ENCODE measurements at places on chromosomes 7 and 10.
A peak's percentile ranks its signal among the peaks of the same experiment; 100 is the strongest.

DNA sequence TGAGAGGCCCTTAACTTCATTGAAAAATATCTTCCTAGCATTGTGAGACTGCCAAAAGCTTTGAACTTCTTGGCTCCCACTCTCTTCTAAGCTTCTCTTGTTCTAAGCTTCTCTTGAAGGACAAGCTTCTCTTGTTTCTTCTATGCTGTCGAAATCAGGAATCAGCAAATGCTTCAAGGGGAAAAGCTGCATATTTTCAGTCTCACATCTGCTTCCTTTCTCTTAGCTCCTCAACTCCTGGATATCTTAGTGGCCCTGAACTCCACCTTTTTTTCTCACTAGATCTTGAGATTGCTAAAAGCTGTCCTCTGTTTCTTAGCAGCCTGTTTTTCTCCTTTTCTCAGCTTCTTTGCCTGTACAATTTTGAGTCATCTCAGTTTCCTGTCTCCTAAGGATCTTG is 73.0 kb downstream of the NEUROD6 start:
- DNase-seq: no peak

DNA sequence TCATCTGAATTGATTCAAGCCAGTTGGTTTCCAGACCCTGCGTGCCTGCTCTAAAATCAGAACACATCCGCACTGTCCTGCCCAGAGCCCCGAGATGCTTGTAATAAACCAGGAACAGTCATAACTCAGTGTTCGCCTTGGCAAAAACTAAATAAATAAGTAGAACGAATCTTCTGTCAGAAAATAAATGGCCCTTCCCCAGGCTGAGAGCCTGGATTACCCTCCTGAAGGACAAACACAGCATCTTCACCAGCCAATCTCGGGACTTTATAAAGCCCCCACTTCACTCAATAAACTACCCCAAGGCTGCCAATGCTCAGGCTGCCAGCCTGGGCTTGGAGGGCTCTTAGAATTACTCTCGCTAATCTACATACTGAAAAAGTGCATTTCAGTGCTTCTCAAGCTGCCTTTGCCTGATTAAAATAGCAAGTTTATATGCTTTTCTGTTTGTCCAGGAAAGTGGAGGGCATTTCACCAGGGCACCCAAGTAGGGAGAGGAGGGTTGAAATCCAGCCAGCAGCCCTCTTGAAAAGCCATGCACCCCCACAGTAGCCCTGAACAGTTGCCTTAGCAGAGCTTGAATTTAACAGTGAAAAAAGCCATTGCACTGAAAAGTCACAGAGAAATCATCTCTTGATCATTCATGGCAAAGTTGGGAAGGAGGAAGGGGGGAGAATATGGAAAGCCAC is 136.6 kb downstream of the CALN1 start:
- no peak for DNase-seq

DNA sequence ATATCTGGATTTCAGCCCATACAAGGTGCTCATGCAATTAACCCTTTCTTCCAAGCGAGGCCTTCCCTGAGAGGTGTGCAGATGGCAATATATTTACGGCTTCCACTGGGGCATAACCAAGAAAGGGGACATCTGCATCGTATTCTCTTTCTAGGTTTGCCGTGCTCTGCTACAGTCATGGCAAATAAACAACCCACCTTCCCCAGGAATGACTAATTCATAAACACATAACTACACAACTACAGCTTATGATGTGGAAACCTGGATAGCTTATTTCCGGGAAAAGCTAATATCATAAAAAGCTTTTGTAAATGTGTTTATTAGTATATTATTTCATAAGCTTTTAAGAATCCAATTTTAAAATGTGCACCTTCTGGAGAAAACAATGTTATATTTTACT is 120.0 kb downstream of the CAMK1D start:
- DNase-seq: no peak

DNA sequence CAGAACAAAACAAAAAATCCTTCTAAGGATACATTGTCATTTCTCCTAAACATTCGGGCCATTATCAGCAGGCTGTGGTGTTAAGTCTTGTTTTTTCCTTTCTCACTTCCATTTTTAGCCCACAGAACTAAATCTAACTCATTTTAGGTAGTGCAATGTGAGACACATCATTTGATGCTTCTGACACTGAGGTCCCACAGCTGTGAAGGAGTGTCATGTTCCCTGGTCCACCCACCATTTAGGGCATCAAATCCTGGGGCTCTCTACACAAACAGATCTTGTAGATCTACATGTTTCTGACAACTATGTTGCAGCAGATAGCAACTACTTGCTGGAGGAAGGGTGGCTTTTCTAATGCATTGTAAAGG is 232.5 kb upstream of the IGFBP3 start:
- DNase-seq: no peak

DNA sequence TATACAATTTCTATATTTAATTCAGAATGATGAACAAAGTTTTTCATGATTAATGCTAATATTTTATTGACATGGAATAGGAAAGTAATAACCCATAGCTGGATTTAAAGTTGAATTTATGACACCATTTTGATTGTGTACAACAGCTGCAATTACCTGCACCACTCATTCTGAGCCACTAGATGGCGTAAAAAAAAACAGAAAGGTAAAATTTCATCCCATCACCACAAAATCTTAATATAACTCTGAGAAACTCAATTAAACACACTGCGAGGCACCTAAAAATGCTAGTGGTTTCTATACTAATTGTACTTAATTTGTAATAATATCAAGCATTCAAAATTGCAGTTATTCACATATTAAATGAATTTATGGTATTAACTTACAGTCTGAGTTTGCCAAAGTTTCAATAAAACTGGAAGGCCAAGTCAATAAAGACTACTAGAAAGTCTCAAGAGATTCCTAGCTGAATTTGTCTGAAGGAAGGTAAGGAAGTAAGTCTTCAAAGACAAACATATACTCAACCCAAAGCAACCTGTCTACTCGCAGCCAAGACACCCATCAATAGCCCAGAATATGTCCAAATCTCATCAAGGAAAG is 182.5 kb downstream of the SKAP2 start:
- DNase-seq: no peak

- DNase-seq: peak; percentile 48
Observed at GRCh38 chr7:121395494-121395960, 581 bp downstream of the FAM3C start.

GRCh38 chr7:70193514-70193913 is 595.2 kb downstream of the AUTS2 start:
- DNase-seq: no peak

GRCh38 chr10:35386594-35387174 is 50.4 kb downstream of the CCNY start:
- no peak for DNase-seq

- no peak for DNase-seq
Observed at GRCh38 chr10:110069502-110069982, 61.8 kb downstream of the ADD3 start.

DNA sequence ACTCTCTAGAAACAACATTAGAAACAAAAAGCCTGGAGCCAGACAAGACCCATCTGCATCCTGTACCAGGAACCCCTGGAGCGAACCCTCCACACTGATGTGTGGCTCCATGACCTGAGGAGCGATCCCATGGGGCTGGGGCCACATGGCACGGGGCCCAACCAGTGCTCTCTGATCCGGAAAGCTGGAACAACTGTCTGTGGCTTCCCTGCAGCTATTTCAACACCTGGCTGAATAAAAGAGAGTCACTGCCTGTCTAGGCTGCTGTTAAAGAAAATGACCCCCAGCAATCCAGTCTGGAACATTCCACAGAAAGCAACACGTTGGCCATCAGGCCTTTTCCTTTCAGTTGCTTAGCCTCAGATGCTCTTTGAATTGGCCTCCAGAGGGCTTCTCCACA is 20.9 kb downstream of the UROS start:
- no peak for DNase-seq

GRCh38 chr10:44311563-44312051 is 73.3 kb downstream of the CXCL12 start:
- no peak for DNase-seq

GRCh38 chr10:31381766-31382316 is 62.8 kb downstream of the ZEB1 start:
- no peak for DNase-seq

DNA sequence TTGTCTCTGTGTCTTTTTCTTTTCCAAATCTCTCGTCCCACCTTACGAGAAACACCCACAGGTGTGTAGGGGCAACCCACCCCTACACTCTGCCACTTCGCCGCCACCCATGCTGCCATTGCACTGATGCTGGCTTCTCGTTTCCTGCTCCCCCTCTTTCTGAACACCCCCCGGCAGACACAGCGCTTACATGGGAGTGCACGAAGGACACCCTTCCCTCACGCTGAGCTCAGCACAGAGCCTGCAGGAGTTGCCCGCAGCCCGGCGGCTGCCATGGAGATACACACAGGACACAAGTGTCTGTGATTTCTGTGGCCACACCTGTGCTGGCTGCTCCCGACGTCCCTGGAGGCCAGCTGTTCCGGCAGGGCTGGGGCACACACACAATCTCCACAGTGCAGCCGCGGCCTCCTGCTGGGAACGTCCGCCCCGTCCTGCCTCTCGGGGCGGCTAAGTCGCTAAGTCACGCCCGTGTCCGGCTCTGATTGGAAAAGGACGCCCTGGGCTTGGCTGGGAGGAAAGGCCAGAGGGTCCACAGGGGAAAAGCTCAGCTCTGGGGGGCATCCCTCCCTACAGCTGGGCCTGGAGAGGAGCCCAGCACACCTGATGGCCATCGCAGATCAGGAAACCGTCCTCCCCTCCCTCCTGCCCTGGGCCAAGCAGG is 349.8 kb downstream of the PTPRN2 start:
- no peak for DNase-seq

- no peak for DNase-seq
Observed at GRCh38 chr7:107998150-107998549, 4.8 kb downstream of the LAMB1 start.

GRCh38 chr10:52865213-52865612 is 92.6 kb upstream of the MBL2 start:
- no peak for DNase-seq

DNA sequence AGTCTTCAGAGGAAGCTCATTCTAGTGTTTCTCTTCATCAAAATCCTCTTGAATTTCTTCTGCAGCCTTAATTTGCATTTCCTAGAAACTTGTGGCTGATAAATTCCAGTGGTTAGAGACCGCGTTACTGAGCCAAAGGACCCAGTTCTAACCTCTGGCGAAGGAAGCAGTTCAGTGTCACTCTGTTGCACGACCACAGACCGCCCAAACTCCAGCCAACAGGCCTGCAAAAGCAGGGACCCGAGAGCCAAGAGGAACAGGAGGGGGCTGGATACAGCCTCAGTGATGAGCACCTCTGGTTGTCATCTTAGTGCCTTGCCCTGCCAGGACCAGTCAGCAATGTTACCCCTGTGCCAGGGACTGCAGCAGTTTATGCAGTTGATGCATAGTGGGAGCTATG is 70.0 kb downstream of the AFAP1L2 start:
- DNase-seq: no peak

GRCh38 chr7:151863386-151864079 is 13.4 kb downstream of the PRKAG2 start:
- DNase-seq: no peak

GRCh38 chr7:34059136-34059828 is 153.9 kb downstream of the BMPER start:
- DNase-seq: no peak

DNA sequence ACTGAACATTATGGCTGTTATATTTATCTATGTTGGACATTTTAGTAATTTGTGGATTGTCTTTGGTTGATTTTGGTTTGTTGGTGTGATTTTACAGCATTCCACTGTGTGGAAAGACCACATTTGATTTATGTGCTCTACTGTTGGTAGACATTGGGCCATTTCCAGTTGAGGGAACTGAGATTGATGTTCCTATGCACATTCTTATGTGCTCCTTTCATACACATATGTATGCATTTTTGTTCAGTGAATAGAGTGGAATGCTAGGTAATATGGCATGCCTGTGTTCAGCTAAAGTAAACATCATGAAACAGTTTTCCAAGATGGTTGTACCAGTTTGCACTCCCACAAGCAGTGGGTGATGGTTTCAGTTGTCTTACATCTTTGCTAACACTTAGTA is 15.1 kb downstream of the CACNB2 start:
- no peak for DNase-seq

DNA sequence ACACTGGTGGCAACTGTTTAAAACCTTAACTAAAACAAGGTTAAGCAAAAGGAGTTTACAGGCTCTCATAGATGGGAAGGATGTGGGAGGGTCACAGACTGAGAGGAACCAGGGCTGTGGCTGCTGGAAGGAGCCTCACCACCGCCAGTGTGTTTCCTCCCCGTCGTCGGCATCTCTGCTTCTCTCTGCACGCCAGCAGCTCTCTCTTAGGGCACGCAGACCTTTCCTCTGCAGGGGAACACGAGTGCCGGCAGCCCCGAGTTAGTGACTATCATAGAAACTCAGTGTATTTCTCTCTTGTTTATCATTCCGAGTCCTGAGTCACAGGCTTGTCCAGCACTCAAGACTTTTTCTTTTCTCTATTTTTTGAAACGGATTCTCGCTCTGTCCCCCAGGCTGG is 8.1 kb upstream of the SH2D4B start:
- DNase-seq: no peak

DNA sequence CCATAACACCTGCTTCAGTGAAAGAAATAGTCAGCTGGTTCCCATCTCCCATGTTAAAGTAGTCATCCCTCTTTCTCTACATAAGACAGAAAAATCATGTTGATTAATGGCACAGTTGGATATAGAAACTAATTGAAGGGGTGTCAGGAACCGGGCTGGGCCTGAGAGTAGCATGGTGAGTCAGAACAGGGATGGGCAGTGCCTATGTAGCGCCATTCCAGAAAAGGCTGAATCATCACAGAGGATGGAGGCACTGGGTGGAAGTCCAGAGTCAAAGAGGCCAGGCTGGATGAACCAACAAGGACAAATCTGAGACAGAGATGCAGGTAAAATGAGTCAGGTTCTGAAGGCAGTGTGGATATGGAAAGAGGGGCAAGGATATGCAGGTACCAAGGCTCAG is 201.2 kb downstream of the LHFPL3 start:
- no peak for DNase-seq

GRCh38 chr10:132607491-132607890 is 69.9 kb downstream of the INPP5A start:
- peak; percentile 47 for DNase-seq

DNA sequence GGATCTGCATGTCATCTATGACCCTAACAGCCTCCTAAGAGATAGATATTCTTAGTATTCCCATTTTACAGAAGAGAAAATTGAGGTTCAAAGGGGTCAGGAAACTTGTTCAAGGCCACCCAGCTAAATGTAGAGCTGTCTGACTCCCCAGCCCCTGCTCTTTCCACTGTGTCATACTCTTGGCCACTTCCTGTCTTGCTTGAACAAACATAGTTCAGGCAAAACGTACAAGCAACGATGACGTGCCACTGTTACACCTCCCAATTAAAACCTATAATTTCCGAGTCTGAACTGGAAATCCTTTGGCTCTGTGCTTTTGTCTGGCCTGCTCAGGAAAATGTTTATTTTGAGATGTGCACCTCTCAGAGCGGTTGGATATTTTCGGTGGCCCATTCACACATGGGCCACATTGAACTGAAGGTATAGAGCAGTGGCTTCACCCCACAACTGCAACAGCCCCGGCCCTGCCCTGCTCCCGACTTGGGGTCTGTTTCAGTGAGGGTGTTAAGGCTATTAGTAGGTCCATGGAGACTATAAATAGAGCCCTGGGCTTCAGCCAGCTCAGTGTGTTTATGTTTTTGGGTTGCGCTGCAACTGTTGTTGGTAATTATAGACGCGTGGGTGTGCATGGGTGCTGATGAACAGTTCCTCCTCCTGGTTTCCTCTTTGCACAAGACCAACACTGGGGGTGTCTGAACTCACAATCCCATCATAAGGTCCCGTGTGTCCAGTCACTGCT is 172.3 kb upstream of the ADO start:
- DNase-seq: no peak

GRCh38 chr10:90959826-90960225 is 38.9 kb upstream of the ANKRD1 start:
- no peak for DNase-seq

GRCh38 chr10:80767963-80768362 is 230.3 kb downstream of the SH2D4B start:
- DNase-seq: no peak
